ENCODE measurements at places on chromosomes 7 and 10.

DNA sequence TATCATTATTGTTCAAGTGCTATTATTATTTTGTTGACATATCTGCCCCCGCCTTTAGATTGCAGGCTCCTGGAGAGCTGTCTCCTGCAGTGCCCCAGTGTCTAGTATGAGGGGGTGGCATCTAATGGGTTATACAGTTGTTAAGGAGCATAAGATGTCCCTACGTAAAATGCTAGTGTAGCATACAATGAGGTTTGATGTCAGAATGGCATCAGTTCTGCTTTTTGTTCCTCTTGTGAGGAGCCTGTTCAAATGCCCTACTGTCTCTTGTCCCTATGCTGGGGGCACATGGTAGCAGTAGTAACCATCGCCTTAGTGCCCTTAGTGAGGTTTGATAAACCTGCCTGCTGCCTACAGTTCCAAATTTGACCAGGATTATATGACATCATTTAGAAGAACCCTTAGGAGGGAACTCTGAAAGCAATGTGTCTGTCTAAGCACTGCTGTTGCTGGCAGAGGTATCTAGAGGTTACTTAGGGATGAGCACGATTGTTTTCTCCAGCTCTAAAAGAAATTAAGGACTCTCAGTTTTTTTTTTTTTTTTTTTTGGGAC, 9.7 kb downstream of the CREM start:
- no peak for DNase-seq

GRCh38 chr10:84214612-84215235, 10.6 kb downstream of the LRIT2 start:
- peak; percentile 55 for DNase-seq

- no peak for DNase-seq
Observed at GRCh38 chr10:14879928-14880193, 1.2 kb downstream of the SUV39H2 start.

GRCh38 chr10:125389648-125390047, 229.3 kb upstream of the CTBP2 start:
- no peak for DNase-seq

DNA sequence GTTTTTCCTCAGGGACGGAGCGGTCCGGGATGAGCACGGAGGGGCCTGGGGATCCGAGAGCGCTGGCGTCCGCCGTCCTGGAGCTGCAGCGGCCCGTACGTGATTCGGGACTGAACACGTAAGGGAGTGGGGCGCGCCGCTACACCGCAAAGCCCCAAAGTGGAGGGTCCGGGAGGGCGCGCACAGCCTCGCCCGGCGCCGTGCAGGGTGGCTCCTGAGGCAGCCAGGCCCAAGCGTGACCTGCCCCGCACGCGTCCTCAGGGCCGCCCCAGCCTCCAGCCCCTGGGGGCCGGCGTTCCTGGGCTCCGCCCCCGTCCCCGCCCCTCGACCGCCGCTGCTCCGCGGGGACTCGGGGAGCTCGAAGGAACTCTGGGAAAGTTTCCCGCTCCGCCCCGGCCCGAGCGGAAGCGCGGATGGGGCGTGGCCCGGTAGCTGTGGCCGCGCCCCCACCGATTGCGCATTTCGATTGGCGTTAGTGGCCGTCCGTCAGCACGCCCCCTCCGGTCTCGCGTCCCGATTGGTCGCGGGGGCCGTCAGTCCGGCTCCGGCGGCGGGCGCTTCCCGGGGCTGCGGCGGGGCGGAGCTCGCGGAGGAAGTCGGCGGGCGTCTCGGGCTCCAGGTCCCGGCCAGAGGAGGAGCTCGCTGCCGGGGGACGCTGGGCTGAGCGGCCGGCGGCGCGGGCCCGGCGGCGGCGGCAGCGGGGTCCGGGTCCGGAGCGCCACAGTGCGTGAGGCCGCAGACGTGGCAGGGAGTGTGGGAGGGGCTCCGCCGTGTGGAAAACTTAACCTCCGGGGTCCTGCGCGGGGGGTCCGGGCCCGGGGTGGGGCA, at the start of the genes ANKRD16 and FBH1:
Gene ANKRD16 (minus strand): TSS at position 270 of the 828 bp plus-strand sequence. CDS start 539 bp downstream, outside the sequence.
Gene FBH1 (plus strand): TSS at position 620 of the 828 bp plus-strand sequence. CDS start 103 bp downstream, at position 723.
- DNase-seq: peak; percentile 99

DNA sequence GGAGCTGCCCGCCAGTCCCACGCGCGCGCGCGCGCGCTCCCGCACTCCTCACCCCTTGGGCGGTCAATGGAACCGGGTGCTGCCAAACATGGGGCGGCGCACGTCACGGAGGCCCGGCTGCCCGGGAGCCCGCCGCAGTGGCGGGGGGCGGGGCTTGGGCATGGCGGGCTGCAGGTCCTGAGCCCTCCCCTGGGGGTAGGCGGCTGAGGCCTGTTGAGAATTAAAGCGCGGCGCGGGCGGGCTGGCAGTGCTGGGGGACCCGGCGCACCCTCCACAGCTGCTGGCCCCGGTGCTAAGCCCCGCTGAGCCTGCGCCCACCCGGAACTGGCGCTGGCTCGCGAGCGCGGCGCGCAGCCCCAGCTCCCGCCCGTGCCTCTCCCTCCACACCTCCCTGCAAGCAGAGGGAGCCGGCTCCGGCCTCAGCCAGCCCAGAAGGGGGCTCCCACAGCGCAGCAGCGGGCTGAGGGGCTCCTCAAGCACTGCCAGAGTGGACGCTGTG, 634.2 kb downstream of the ANKRD7 start:
- DNase-seq: no peak

GRCh38 chr7:44066111-44066460, 719 bp upstream of the PGAM2 start:
- peak; percentile 55 for DNase-seq

GRCh38 chr10:69407621-69408301, 9.0 kb downstream of the TACR2 start:
- no peak for DNase-seq

- DNase-seq: no peak
Observed at GRCh38 chr10:22913474-22914092, 14.3 kb upstream of the ARMC3 start.

- DNase-seq: no peak
Observed at GRCh38 chr7:1952781-1953180, 280.0 kb downstream of the MAD1L1 start.

- no peak for DNase-seq
Observed at GRCh38 chr7:128366300-128366699, 4.8 kb upstream of the PRRT4 start.

- DNase-seq: no peak
Observed at GRCh38 chr7:46000513-46000912, 79.4 kb upstream of the IGFBP3 start.

- DNase-seq: peak; percentile 18
Observed at GRCh38 chr10:78300526-78300925, 266.9 kb downstream of the RPS24 start.

GRCh38 chr10:49666054-49666615, 13.3 kb upstream of the C10orf53 start:
- DNase-seq: no peak

GRCh38 chr7:135977007-135977741, at the start of gene MTPN:
MTPN (minus strand) TSS chr7:135977359; CDS start chr7:135977100, 259 bp downstream.
- DNase-seq: peak; percentile 99

DNA sequence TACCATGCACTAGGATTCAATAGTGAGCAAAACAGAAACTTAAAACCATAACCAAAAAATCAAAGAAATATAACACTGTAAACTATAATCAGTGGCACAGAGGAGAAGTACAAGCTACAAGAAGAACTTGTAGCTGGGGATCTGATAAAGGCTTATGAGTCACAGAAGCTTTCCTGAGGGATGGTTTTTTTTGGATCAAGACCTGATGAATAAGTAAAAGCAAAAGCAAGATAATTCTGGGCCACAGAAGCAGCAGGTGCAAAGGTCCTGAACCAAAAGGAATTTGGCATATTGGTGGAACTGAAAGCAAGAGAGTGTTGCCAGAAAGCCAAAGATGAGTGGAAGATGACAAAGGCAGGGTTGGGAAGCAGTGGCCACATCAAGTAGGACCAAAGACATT, 37.4 kb upstream of the BET1 start:
- no peak for DNase-seq

GRCh38 chr7:96088579-96088978, 233.3 kb downstream of the SLC25A13 start:
- DNase-seq: no peak

DNA sequence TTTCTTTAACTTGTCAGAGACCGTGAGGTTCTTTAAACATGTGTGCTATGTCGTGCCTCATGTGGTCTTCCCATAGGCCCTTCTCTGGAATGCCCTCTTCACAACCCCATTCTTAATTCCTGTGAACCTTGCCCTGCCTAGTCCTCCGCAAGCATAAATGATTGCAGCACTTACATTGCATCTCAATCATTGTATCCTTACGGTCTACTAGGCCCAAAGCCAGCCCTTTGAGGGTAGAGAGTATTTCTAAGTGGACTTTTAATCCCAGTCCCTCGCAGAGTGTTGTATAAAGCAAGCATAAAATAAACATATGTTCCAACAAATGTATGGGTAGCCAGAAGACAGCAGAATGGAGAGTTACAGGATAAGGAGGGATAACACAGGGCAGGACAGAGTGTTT, 92.1 kb upstream of the FAM133B start:
- DNase-seq: no peak

DNA sequence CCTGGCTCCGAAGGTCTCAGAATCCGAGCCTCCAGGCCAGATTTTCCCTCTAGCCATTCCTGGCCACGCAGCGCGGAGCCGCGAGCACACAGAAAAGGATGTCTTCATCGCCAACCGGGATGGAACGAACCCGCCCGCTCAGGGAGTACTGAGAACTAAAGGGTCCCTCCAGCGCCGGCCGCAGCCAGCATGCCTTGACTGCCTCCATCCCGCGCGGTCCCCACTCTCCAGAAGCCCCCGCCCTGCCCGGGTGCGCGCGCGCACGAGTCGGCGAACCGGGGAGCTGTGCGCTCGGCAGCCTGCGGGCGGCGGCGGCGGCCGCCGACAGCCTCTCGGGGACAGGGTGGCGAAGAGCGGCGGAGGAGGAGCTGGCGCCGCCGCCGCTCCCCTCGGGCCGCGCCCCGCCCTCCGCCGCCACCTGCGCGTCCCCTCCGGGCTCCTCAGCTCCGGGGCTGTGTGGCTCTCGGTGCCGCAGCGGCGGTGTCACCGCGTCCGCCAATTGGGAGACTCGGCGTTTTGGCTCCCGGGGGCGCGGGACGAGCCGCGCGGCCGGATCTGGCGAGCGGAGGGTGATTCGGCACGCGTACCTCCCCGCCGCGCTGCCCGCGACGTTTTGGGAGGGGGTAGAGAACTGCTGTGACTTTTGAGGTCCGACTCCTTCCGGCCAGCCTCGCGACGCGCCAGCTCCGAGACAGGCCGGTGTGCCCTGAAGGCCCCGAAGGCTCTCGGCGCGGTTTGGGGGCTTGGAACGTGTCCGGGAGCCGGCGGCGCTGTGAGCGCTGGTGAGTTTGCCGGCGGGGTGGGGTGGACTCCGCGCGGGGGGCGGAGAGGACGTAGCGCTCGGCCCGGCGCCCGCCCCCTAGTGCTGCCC, 453 bp upstream of the GALNT17 start:
- no peak for DNase-seq

- no peak for DNase-seq
Observed at GRCh38 chr10:104317726-104318299, 20.5 kb downstream of the ITPRIP start.

DNA sequence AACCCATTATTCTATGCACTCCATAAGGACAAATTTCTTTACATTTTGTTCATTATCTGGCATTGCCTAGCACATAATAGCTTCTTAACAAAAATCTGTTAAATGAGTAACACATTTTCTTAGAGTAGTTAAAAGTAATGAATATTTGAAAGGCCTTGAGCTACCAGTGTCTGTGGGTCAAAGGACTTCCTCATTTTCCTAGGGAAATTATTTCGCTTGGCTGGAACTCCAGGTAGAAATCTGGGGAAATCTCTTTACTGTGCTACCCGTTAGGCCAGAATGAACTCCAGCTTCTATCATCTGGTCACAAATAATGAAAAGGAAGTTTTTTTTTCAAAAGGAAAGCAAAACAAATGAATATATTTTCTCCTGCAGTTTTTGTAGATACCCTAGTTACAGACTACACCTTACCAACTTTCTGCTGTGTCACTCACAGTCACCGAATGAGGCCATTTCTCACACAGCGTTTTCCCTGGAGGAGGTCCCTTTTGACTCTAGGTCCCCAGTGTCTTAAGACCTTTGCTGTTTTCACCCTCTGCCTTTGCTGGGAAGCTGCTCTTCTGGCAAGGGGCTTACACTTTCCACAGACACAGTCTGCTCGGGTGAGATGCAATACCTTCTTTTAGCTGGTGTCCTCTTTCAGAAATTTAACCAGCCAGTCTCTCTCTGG, 1.6 kb downstream of the SAMD9L start:
- no peak for DNase-seq

DNA sequence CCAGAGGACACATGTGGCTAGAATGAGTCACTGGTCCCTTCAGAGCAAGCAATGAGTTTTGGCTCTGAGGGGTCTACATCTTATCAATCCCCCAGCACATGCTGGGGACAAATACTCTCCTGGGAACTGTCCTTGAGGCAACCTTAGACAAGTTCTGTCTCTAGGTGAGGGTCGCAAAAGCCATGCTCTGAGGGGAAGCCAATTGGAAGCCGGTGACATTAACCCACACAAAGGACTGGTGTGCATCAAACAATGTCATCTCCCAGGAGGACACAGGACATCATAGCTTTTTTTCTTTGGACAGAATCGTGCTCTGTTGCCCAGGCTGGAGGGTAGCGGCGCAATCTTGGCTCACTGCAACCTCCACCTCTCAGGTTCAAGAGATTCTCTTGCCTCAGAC, 111.6 kb upstream of the ZNF722 start:
- DNase-seq: no peak
